Muscle of back (tissue), 13 donors: ENCODE measurements at places on chromosomes 2 and 18.
A peak's percentile ranks its signal among the peaks of the same experiment; 100 is the strongest.

DNA sequence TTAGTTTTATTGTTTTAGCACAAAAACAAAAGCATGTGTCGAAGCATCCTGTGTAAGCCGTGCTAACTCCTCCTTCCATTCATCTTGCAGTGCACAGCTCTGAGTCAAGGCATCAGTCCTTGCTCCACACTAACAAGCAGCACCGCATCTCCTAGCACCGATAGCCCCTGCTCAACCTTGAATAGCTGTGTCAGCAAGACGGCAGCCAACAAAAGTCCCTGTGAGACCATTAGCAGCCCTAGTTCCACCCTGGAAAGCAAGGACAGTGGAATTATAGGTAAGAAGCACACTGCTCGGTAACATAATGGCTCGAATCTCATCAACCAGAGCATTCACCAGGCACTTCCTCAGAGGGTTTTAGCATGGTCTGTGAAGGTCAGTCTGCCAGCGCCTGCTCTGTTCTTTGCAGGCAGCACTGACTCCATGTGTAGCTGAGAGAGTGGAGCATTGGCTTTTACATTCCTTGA lies 136.2 kb downstream of the WDSUB1 start:
- no peak for DNase-seq

GRCh38 chr18:48098538-48098937 lies 168.1 kb upstream of the SMAD2 start:
- DNase-seq: no peak

DNA sequence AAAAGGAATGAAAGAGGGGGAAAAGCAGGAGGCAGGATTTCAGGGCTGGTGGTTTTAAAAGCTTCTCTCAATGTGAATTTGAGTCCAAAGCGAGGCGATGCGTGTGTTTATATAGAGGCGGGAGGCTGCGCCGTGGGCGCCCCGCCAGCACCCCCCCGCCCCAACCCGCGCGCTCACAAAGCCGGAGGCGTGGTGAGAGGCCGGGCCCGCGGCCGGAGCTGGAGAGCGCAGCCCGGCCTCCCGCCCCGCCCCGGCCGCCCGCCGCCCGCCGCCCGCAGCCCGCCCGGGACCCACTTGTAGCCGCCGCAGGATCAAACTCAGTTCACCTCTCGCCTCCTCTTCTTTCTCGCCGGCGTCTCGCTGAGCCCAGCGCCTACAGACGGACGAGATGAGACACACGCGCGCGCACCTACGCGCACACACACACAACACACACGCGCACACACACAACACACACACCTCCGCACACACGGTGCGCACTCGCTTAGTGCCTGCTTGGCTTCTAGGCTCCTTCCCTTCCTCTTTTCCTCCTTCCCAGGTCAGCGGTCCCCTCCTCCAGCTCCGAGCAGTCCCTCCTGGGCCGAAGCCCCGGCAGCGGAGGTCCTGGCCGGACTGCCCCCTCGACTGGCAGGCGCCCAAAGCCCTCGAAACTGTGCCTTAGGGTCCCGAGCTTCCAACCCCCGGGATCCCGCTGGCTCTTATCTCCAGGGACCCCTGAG lies 1.3 kb upstream of the CYP26B1 start:
- DNase-seq: peak; percentile 53

GRCh38 chr2:47015206-47015605 lies 99.6 kb upstream of the MCFD2 start:
- no peak for DNase-seq

- no peak for DNase-seq
These were observed 120.1 kb upstream of the EML6 start for GRCh38 chr2:54603357-54603756.

GRCh38 chr18:49048396-49049020 lies 97.7 kb upstream of the SMAD7 start:
- DNase-seq: peak; percentile 45

DNA sequence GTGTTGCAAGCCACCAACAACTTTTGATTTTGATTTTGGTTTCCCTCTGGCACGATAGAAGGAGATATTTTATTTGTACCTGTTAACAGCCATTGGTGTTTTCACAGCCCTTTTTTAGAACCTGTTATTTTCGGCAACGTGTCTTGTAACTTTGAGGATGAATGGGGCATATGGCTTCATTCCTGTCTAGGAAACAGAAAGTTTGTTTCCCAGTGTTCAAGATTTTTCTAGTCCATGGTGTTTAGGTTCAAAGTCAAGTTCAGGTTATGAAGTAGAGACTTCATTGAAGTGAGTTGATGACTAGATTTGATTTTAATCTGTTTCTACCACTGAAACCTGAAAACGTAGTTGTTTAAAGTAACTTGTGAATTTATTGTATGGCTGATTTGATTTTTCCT lies 343 bp downstream of the RASGRP3 start:
- DNase-seq: no peak

DNA sequence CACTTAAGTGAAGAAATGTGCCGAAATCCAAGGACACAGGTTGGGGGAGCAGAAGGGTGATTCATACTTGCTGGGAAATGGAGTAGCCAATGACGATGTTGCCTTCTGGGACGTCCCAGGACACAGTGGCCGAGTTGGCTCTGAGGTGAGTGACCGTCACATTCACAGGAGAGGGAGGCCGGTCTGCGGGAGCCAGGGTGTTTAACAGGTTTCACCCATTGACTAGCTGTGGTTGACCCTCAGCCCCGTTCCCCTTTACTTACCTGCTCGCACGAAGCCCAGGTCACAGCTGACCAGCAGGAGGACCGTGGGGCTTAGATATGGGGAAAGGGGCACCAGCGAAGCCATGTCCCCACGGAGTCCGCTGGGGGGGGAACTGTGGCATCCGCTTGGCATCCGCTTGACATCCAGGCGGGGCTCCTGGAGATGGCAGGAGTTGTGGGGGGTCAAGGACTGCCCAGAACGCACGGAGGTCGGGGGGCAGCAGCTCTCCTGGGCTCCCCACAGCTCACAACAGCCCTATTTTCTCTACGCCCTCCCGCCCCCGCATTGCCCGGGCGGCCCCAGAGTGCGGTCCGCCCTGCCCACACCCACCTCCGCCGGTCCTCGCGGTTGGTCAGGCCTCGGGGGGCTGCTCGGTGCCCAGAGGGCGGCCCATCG lies 586 bp downstream of the FNDC4 start:
- peak; percentile 21 for DNase-seq
